Activated naive CD4-positive, alpha-beta T cell treated with anti-CD3 and anti-CD28 coated beads, Interleukin-2, amount 10 ng/mL, durations not matched to agents 7 days and 5 days (primary cell): ENCODE measurements at places on chromosomes 3 and 15.

- DNase-seq, result no peak
These were observed 92.9 kb downstream of the USP13 start for GRCh38 chr3:179745716-179746115.

- no peak for DNase-seq
These were observed 55.2 kb downstream of the MCTP2 start for GRCh38 chr15:94286583-94286982.

DNA sequence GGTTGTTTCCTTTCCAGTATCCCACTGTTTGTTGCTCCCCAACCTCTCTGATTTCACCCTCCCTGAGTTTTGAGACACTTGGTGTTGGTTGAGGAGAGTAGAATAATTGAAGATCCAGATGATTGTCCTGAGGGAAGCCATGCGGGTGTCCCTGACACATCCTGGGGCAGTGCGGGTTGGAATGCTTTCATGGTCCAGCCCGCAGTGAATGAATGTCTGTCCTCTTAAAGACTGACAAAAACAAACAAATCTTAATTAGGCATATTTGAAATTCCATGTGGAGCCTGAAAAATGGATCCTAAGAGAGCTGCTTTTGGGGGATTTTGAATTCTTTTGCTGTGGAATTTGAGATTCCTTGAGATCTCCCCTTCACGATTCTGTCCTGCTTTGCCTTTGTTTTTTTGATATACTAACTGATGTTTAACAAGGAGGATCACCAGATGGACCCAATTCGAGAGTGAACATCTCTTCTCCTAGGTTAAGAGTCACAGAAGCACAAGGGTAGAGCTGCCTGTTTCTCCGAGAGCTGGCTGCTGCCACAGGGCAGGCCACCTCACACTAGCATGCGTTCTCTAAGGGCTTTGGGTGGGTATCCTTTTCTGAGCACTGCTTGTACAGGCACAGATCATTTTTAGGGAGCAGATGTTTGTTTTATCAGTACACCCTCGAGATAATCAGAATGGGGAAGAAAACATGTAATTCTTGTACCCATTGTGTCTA lies 47.4 kb downstream of the GPR171 start:
- DNase-seq, result no peak

GRCh38 chr15:81959196-81959595 lies 86.6 kb downstream of the MEX3B start:
- no peak for DNase-seq

DNA sequence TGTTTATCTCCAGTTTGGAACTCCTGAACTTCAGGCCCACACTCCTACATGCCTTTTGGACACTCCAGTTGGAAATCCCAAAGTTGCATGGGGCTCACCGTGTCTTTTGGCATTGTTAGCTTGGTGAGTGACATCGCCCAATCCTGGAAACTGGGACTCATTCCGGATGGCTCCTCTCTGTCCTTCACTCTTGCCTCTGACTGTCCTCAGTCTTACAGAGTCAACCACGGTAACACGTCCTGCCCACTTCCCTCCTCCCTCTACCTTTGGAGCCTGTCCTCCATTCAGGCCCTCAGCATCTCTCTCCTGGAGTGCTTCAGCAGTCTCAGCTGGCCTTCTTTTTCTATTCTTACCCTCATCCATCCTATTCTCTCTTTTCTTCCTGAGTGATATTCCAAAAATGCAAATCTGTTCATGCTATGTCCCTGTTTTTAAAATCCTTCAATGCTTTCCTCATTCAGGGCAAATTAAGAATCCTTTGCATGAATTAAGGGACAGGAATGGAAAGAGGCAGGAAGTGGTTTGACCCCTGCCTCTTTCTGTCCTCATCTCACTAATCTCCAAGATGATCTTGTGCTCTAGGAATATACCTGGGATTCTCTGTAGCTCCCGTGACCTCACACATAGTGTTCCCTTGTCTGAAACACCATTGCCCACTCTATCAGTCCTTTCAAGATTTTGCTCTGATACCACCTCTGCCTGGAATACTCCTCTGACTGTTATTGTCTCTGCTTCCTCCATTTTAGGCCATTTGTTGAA lies 42.5 kb downstream of the LPP start:
- DNase-seq, result no peak

DNA sequence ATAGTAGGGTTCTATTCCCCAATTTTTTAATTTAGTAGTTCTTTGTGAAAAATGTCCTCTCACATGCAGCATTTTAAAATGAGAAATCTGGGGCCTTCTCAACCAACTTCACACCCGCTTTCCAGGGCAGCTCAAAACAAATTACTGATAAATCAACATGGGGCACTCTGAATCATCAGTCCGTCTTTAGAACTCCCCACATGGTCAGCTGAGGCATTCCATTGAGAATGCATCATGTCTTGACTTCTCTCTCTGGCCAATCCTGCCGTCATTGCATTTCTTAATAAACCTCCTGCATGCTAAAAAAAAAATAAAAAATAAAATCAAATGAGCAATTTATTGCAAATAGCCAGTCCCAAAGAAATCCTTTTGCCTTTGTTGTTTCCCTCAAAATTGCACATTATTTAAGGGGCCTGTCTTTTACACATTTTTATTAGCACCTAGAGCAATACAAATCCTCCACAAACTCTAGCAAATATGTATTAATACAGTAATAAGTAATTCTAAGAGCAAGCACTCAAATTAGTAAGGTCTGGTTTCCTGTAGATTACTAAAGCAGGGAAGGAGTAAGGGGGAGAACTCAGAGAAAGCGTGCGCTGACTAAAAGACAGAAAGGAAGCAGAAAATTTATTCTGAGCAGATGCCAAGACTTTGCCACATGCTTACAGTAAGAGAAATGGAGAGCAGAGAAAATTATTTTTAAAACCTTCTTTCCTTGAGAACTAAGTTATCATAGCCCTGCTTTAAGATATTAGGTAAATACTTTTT lies 175.7 kb downstream of the TNIK start:
- DNase-seq, result no peak

- DNase-seq, result no peak
These were observed 138.5 kb upstream of the ANKRD28 start for GRCh38 chr3:15936312-15936711.

GRCh38 chr3:165839296-165840076 lies 2.3 kb upstream of the BCHE start:
- DNase-seq, result no peak

GRCh38 chr15:71679793-71680353 lies 130.5 kb upstream of the NR2E3 start:
- no peak for DNase-seq

- DNase-seq, result no peak
These were observed 1.9 kb upstream of the MEX3B start for GRCh38 chr15:82047453-82048400.

GRCh38 chr3:49266410-49267095 lies 10.5 kb downstream of the C3orf62 start:
- DNase-seq, result no peak

DNA sequence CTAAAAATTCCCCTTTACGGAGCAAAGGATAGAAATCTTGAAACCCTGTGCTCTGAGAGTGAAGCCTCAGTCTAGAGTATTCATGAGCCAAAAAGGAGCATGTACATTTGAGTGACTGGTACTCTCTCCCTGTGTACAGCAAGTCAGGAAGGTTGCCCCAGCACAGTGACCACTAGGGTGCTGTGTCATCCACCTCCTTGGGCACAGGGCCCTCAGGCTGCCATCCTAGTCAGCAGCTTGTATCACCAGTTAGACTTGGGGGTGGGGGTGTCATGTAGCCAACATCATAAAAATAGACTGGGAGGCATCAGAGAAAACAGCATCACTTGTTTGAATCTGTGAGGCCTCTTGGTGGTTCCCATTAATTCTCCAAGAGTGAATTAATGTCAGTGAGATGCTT lies 12.0 kb downstream of the NME9 start:
- DNase-seq, result no peak

GRCh38 chr3:8969241-8969640 lies 6.0 kb upstream of the RAD18 start:
- DNase-seq, result no peak

DNA sequence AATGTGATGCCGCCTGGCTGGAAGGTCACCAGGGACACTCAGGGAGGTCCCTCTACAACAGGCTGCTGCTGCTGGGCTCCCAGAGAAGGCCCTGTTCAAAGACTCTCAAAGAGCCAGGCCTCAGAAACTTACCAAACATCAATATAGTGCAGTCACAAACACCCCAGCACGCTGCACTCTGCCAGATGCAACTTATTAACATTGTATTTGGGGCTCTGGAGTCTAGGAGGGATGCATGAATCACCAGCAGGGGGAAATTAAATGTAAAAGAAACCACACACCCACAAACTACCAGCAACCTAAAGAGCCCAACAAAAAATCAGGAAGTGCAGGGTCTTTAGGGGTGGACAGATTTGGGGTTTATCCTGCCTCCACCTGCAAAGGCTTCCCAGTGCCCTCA lies 74.6 kb upstream of the SPATA12 start:
- DNase-seq, result no peak

- DNase-seq, result no peak
These were observed 158.8 kb downstream of the CLSTN2 start for GRCh38 chr3:140093742-140094141.

- no peak for DNase-seq
These were observed 55.8 kb upstream of the IGF2BP2 start for GRCh38 chr3:185880600-185880999.

DNA sequence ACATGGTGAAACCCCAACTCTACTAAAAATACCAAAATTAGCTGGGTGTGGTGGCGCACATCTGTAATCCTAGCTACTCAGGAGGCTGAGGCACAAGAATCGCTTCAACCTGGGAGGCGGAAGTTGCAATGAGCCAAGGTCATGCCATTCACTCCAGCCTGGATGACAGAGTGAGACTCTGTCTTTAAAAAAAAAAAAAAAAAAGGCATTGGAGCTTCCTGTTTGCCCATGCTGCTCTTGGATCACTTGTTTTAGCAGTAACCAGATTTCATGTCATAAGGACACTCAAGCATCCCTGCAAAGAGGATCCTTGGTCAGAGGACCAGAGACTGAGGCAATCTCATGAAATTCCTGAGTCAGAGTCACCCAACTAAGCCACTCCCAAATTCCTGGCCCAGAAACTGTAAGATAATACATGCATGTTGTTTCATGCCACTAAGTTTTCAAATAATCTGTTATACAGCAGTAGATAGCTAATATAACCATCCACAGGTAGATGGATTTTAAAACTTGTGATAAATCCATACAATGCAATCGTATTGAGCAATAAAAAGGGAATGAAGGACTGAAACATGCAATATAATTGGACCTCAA lies 82.0 kb upstream of the XXYLT1 start:
- no peak for DNase-seq

GRCh38 chr15:80367661-80368060 lies 36.5 kb upstream of the ARNT2 start:
- no peak for DNase-seq

DNA sequence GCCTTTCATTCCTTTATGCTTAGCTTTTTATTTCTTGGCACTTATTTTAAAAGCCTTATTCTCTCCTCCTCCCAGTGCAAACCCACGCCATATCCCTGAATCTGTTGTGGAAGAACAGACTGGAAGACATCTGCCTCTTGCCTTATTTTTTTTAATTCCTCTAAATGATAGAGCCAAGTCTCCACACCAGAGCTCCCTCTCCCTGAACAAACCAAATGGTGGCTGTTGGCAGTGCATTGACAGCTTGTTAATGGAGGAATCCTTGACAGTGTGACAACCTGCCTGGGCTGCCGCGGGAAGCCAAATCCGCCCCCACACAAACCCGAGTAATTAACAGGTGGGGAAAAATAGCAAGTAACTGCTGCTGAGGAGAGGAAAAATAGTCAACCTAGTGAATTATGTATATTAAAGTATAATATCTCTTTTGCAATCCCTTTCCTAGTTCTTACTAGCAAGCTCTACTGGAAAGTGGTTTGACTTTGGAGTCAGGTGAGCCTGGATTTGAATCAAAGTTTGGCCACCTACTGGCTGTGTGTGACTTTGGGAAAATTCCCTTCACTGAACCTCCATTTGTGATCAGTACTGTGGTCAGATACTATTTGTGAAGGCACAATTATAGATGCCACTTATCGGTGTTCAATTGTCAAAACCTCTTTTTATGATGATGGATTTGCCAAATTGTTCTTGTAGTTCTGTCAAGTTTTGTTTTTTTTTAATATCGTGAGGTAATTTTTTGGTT lies 589.6 kb downstream of the PDCD6IP start:
- no peak for DNase-seq

DNA sequence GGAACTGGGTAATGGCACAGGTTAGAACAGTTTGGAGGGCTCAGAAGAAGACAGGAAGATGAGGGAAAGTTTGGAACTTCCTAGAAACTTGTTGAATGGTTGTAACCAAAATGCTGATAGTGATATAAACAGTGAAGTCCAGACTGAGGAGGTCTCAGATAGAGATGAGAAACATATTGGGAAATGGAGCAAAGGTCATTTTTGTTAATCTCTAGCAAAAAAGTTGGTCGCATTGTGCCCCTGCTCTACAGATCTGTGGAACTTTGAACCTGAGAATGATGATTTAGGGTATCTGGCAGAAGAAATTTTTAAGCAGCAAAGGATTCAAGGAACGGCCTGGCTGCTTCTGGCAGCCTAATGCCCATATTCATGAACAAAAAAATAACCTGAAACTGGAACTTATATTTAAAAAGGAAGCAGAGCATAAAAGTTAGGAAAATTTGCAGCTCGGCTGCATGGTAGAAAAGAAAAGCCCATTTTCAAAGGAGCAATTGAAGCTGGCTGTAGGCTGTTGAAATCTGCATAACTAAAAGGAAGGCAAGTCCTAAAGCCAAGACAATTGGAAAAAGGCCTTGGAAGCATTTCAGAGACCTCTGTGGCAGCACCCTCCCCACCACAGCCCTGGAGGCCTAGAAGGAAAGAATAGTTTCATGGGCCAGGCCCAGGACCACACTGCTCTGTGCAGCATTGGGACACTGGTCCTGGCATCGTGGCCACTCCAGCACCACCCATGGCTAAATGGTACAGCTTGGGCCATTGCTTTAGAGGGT lies 182.6 kb upstream of the CD96 start:
- DNase-seq, result no peak

GRCh38 chr3:21889166-21889565 lies 138.2 kb upstream of the ZNF385D start:
- no peak for DNase-seq

DNA sequence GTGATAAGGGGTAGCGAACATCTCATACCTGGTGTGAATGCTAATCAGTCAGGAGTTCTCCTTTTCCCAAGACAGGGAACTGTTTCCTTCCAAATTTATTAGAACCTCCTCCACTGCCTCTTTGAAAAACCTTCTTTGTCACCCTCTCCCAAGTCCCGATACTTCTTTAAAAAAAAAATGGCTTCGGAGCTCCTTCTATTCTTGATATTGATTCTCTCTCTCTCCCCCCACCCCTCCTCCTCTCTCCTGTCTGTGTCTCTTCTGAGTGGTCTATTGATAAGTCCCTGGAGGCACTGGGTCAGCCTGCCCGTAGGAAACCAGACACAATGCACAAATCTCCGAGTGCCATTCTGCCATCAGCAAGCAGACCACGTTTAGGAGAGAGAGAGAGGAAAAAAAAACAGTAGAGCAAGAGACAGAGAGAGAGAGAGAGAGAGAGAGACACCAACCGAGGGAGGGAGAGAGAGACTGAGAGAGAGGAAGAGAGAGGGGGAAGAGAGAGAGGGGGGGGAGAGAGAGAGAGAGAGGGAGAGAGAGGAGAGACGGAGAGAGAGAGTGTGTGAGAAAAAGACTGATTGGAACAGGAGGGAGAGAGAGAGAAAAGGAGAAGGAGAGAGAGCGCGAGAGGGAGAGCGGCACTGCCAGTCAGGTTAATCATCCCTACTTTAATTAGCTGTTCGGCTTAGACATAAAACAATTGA lies 160.9 kb downstream of the TIGIT start:
- no peak for DNase-seq

GRCh38 chr3:9119331-9119730 lies 130.1 kb downstream of the SRGAP3 start:
- no peak for DNase-seq
